ENCODE measurements at places on chromosomes 6 and 20. TPM values are rescaled to one million over a fixed set of nuclear protein-coding genes. Genes with fewer than 3 reads are reported as not detected.

Gene TPD52L2
- total RNA-seq = 85.0 TPM

Gene ATP9A
- 81.2 TPM for total RNA-seq

Gene CDSN
- not detected for total RNA-seq

Gene TENT5A
- total RNA-seq = 9.6 TPM

Gene MARCKS
- 158 TPM for total RNA-seq

Gene DLK2
- total RNA-seq = 0.60 TPM

Gene GPSM3
- 6.5 TPM for total RNA-seq

Gene SPATA25
- 4.2 TPM for total RNA-seq

Gene MYT1
- total RNA-seq = 1.9 TPM

Gene HCK
- not detected for total RNA-seq

- DNase-seq = no peak
Measured at GRCh38 chr20:58654337-58654736, 3.3 kb downstream of the STX16 start.

DNA sequence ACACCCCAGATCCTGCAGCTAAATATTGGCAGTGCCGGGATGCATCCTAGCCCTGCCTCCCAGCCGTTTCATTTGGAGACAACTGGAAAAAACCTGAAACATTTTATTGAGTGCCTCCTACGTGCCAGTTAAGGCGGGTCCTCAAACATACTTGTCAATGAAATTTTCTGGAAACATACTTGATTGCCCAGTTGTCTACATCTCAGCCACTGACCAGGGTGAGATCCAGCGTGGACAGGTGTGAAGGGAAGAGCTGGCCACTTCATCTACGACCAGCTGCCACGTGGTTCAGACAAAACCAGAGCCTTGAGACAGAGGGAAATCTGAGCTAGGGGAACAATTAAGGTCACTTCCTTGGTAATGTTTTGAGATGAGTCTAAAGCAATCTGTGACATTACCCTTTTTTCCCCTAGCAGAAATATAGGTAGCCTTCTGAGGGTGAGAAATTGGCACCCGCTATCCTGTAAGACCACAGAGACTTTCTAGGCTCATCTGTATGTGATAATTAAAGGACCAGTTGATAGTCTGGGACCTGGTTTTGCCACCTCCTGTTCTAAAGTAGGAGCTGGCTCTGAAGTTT is 116.3 kb upstream of the MTHFD1L start:
- DNase-seq = no peak

DNA sequence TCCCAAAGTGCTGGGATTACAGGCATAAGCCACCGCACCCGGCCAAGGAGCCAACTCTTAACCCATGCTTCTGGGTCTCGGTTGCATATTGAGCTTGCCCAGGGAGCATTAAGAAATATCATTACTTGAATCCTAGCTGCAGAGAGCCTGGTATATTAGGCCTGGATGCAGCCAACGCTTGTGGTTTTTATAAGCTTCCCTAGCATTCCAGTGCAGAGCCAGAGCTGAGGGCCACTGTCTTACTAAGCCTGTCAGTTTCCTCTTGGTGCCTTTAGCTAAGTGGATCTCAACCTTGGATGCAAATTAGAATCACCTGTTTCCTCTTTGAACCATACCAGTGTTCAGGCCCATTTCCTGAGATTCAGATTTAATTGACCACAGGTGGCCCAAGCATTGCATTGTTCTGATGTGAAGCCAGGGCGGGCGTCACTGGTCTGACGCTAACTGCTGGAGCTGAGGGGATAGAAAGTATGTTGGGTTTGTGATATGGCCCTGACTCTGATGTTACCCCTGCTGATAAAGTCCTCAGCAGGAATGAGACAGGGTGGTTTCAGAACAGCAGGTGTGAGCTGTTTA is 76.3 kb downstream of the BTBD3 start:
- DNase-seq = no peak

DNA sequence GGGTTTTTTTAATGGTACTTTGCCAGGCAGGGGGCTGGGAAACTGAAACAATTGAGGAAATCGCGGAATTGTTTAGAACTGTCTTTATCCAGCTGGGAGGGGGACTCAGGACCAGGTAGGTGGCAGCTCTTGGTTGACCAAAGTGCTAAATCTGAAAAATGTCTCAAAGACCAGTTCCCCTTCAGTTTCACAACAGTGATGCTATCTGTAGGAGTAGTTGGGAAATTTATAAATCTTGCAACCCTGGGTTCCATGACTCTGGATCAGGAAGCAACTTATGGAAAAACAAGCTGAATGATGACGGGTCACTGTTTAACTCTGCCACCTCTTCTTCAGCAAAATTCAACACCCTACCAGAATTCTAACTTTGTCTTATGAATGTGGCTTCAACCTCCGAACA is 99.7 kb downstream of the FAM50B start:
- DNase-seq = no peak

- no peak for DNase-seq
Measured at GRCh38 chr20:63027922-63028389, 21.2 kb upstream of the BHLHE23 start.

DNA sequence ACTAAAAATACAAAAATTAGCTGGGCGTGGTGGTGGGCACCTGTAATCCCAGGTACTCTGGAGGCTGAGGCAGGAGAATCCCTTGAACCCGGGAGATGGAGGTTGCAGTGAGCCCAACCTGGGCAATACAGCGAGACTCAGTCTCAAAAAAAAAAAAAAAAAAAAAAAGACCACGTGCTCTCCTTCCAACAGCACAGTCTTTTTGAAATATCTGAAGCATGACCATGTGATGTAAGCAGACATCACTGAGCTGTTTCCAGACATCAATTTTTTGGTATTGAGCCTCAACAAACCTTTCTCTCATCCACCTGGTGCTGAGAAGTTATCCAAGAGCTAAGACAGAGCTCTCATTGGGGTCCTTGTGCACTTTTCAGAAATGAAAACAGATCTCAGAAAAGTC is 249.2 kb downstream of the FOXA2 start:
- no peak for DNase-seq

DNA sequence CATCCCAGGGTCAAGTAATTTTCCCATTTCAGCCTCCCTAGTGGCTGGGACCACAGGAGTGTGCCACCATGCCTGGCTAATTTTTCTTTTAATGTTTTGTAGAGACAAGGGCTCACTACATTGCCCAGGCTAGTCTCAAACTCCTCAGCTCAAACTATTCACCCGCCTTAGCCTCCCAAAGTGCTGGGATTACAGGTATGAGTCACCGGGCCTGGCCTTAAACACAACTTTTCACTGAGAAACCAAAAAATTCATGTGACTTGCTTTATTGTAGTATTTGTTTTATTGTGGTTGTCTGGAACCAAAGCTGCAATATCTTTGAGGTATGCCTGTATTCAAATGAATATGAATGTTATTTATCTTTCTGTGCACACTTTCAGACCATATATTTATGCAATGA is 72.2 kb downstream of the RWDD2A start:
- no peak for DNase-seq

DNA sequence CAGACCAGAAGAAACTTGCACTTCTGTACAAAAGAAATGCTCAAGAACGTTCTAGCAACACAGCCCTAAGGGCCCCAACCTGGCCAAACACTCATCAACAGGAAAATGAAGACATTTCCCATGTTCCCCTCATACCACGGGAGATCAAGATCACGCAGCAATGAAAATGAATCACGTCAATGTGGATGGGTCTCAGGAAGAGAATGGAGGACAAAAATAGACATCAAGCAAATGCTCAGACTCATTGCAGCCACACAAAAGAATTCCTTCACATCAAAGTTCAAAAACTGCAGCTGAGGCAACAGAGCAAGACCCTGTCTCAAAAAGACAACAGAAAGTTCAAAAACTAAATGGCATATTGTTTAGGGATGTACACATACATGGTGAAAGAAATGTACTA is 18.1 kb downstream of the ULBP3 start:
- no peak for DNase-seq

- no peak for DNase-seq
Measured at GRCh38 chr6:168601111-168601510, 160.1 kb downstream of the SMOC2 start.

GRCh38 chr20:59508729-59509128 is 95.6 kb upstream of the PHACTR3 start:
- no peak for DNase-seq

DNA sequence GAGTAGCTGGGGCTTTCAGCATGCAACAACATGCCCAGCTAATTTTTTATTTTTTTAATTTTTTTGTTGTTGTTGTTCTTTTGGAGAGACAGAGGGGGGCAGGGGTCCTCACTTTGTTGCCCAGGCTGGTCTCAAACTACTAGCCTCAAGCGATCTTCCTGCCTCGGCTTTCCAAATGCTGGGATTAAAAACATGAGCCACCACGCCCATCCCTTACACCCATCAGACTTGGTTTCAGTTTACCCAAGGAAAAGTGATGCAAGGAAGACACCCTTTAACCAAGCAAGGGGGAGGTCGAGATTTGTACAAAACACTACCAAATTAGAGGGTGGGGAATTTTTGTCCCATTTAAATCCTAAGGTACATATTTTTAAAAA is 210.1 kb downstream of the ARHGAP18 start:
- DNase-seq = no peak

DNA sequence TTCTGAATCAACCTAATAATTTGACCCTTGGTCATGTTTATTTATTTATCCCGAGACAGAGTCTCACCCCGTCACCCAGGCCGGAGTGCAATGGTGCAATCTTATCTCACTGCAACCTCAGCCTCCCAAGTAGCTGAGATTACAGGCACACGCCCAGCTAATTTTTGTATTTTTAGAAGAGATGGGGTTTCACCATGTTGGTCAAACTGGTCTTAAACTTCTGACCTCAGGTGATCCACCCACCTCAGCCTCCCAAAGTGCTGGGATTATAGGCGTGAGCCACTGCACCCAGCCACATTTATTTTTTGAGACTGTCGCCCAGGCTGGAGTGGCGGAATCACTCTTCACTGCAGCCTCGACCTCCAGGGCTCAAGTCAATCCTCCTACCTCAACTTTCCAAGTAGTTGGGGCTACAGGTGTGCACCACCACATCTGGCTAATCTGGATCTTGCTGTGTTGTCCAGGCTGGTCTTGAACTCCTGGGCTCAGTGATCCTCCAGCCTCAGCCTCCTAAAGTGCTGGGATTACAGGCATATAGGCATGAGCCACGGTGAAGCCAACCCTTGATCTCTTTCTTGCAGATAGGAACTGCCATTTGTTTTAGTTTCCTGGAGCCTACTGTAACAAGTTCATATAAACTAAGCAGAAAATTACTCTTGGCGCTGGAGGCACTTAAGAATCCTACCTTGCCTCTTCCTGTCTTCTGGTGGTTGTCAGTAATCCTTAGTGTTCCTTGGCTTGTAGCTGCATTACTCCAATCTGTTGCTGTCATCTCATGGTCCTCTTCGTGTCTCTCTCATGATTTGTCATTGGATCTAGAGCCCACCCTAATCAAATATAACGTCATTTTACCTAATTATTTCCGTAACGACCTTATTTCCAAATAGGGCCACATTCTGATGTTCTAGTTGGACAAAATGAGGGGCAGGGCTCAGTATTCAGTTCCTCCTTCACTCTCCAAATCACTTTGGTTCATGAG is 2.3 kb downstream of the RPS18 start:
- DNase-seq = no peak

DNA sequence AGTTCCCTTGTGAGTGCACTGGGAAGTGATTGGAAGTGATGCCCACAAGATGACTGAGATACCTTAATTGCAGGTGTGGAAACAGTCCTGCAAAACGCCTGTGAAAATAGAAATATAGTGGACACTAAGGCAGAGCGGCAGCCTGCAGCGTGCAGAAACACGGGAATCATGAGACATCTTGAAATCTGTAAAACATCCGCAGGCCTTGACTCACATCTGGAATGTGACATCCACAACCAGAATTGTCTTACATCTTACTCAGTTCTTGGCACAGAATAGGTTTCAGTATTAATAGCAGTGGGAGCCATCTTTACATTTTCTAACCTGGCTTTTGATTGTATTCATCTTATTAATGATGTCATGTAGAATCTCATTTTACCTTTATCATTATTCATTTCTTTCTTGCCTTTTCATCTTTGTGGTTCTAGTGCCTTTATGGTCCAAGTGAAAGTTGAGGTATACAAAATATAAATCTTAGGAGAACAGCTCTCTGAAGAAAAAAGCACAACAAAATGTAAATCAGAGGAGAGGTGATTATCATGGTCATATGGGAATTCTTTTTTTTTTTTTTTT is 44.6 kb downstream of the CDYL start:
- DNase-seq = no peak

GRCh38 chr20:18957328-18957727 is 143.7 kb downstream of the SCP2D1 start:
- no peak for DNase-seq

DNA sequence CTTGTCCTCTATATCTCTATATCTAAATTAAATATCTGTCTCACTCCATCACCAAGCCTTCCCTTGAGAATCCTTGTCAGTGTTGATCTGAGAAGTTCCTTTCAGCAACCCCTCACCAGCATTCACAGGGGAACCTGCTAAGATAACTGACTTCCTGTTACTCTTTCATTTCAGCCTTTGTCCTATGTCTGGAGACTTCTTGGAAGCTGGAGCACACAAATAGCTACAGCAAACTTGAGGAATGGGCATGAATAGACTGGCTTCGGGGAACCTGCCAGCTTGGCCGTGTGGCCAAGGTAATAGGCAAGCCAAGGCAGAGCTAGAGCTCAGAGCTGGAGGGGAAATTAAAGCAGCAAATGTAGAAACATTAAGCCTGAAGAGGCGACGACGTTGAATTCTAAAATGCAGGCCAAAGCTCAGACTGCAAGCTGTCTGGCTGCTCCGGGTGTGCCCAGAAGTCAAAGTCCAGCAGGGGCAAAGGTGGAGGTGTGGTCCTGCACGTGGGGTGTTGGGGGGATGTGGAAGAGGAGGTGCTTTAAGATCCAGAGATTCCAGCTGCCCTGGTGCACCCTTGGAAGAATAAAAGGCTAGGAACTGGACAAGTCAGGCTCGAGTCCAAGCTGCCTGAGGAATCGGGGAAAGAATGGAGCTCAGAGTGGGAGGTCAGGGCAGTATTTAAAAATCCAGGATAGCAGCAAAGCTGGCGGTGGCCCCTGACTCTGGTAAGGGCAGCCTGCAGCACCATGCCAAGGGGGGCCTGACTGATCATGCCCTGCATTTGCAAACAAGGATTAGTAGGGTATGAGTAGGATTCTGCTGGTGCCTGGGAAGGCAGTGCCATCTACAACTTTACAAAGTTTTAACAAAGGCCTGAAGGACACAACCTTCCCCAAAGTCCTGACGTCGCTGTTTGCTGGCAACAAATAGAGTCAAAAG is 185.0 kb upstream of the SGK1 start:
- DNase-seq = no peak

- DNase-seq = no peak
Measured at GRCh38 chr6:159103396-159104162, 58.8 kb upstream of the TAGAP start.

Data from progenitor cell of endocrine pancreas (in vitro differentiated cells).